ENCODE measurements at places on chromosomes 3 and 15. TPM values are rescaled to one million over a fixed set of nuclear protein-coding genes. Genes with fewer than 3 reads are reported as not detected.

DNA sequence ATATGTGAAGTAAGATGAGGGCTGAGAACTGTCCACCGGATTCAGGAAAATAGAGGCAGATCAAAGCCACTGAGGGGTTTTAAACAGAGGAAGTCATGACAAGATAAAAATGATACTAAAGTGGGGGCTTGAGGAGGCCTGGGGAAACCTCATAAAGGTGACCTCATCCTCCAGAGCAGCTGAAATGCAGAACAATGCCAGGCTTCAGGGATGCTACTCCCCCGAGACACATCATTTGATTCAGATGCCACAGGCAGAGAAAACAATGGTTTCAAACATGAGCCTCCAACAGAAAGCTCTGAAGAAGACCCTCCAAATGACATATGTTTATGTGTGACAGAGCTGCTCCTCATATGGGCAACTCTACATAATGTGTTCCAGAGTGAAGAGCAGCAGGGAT lies 6.4 kb downstream of the CFAP20DC start:
- DNase-seq, result no peak
- no peak overlapping the region for H3K27ac ChIP-seq
- no peaks in the 10 kb centered on the region for H3K27me3 ChIP-seq

PPM1L gene
- total RNA-seq, result 51.1 TPM

CLEC3B gene
- total RNA-seq, result 80.8 TPM

DNA sequence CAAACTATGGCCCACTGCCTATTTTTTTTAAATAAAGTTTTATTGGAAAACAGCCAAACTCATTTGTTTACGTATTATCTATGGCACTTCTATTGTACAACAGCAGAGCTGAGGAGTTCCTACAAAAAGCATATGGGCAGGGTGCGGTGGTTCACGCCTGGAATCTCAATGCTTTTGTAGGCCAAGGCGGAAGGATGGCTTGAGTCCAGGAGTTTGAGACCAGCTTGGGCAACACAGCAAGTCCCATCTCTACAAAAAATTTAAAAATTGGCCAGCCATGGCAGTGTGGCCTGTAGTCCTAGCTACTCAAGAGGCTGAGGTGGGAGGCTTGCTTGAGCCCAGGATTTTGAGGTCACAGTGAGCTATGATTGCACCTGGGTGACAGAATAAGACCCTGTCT lies 142.3 kb downstream of the RORA start:
- H3K36me3 ChIP-seq, result no peaks in the 10 kb centered on the region
- H3K4me1 ChIP-seq, result peaks cover 10% of the 10 kb centered on the region
- H3K27ac ChIP-seq, result no peak overlapping the region

FANCD2OS gene
- not detected for total RNA-seq

DNA sequence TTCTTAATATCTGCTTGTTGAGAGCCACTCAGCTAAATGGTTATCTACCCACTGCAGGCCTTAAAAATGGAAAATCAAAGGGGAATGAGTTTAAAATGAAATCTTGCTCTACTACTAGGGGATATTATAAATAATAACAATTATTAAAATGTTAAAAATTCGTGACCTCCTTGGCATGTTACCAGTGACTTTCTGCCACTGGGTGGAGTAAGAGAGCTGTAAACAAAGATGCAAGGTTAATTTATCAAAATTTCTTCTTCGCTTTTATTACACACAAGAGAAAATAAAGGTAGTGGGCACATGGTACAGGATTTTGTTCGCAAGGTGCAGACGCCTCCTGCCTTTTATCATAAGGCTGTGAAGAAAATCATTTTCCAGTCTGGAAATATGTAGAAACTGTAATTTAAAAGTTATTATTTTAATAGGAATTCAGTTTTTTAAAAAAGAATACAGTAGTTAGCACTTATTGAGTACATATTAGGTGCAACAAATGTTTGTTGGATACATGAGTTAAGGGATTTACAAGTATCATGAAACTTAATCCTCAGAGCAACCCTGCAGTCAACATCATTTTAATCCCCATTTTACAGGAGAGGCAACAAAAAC lies 272.6 kb downstream of the SUCLG2 start:
- H3K27ac ChIP-seq, result no peak overlapping the region
- H3K27me3 ChIP-seq, result no peaks in the 10 kb centered on the region
- no peak overlapping the region for H3K4me3 ChIP-seq

- no peaks in the 10 kb centered on the region for H3K27me3 ChIP-seq
- H3K36me3 ChIP-seq, result no peaks in the 10 kb centered on the region
- peaks cover 50% of the 10 kb centered on the region for H3K4me1 ChIP-seq
- no peak for DNase-seq
- no peak overlapping the region for H3K4me3 ChIP-seq
- H3K27ac ChIP-seq, result peak overlapping the region; percentile 67
Measured at GRCh38 chr3:15496341-15496664, 25.2 kb downstream of the COLQ start.

DNA sequence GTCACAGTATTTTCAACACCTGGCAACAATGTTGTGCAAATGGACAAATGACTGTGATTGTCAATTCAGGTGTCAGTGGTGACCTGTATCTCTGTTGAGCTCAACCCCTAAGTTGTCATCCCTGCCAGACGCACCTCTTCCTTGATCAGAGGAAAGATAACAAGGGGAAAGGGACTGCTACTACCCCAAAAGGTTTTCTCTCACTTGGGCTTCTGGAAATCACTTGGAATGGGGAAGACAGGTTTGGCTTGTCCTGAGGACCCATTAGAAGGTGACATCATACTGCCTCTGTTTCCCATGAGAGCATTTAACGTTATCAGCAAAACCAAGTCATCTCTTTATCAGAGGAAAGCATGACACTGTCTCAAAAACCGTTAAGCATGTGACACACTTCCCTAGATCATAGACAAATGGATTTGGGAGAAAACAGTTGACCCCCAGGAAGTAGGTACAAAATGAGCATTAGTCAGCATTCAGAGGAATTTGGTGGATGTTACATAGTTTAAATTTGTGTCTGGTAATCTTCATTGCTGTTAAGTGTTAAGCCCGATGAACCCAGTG lies 769.5 kb downstream of the GRM7 start:
- no peak for DNase-seq
- no peak overlapping the region for H3K27ac ChIP-seq
- H3K36me3 ChIP-seq, result no peaks in the 10 kb centered on the region
- no peak overlapping the region for H3K4me3 ChIP-seq
- H3K4me1 ChIP-seq, result no peaks in the 10 kb centered on the region

CTXN2 gene
- not detected for total RNA-seq

ERICH6 gene
- total RNA-seq, result 0.55 TPM

DNA sequence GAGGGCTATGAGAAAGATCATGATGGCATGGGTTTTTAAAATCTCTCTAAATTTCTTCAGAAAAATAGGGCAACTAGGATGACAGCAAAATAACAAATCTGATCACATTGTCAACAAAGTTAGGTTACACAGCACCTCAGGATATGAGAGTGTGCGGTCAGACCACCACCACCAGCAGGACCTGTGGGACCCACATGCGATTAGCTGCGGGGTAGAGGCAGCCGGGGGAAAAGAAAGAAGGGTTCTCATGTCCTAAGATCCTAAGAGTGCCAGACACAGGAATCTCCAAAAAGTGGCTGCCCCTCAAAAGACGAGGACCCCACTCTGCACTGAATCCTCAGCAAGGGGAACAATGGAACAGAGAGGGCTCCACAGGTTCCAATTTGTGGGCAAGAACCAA lies 15.6 kb downstream of the CHRNA3 start:
- no peaks in the 10 kb centered on the region for H3K36me3 ChIP-seq
- H3K27me3 ChIP-seq, result peaks cover 12% of the 10 kb centered on the region
- H3K4me1 ChIP-seq, result no peaks in the 10 kb centered on the region

PAK6 gene
- 8.2 TPM for total RNA-seq

FBXL2 gene
- total RNA-seq, result 1.5 TPM

GRM2 gene
- 0.41 TPM for total RNA-seq

GRCh38 chr3:72601060-72601459 lies 247.2 kb downstream of the SHQ1 start:
- H3K4me1 ChIP-seq, result peaks cover 6% of the 10 kb centered on the region
- no peaks in the 10 kb centered on the region for H3K36me3 ChIP-seq
- H3K27ac ChIP-seq, result no peak overlapping the region
- DNase-seq, result no peak

- H3K36me3 ChIP-seq, result no peaks in the 10 kb centered on the region
- H3K4me1 ChIP-seq, result no peaks in the 10 kb centered on the region
- H3K27ac ChIP-seq, result no peak overlapping the region
- H3K27me3 ChIP-seq, result no peaks in the 10 kb centered on the region
- DNase-seq, result no peak
Measured at GRCh38 chr3:177992993-177993970, 543.0 kb upstream of the KCNMB2 start.

DNA sequence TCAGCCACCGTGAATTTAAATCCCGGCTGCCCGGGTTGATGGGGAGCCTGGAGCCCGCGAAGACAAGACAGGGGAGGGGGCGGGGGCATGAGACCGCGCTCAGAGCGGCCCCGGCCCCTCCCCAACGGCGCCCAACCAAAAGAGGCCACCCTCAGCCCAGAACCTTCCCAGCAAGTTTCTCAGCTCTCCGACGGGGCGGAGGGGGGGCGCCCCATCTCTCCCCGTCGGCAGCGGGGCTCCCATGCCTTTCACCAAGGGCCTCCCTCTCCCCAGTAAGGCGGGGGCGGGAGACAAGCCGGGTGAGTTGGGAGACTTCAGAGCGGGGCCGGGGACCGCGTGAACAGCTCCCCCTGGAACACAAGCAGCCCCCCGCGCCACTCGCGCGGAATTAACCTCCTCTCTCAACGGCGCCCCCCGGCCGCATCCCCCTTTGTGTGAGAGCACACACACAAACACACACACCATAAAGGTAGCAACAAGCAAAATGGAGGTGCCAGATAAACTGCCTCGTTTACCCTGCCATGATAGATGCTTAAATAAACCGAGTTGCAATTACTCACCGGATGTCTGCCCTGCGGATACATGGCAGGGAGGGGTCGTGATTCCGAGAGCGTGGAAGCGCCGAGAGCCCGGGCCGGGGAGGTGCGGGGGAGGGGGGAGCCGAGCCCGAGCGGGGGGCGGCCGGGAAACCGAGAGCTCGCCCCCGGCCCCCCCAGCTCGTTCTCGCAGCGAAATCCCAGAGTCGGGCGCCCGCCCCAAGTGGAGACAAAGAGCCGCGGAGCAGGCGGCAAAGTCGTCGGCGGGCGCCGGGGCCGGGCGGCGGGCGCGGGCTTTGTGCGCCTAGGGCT lies 1.3 kb downstream of the TLE3 start:
- H3K4me1 ChIP-seq, result peaks cover 94% of the 10 kb centered on the region
- no peak for DNase-seq
- no peaks in the 10 kb centered on the region for H3K36me3 ChIP-seq

DNA sequence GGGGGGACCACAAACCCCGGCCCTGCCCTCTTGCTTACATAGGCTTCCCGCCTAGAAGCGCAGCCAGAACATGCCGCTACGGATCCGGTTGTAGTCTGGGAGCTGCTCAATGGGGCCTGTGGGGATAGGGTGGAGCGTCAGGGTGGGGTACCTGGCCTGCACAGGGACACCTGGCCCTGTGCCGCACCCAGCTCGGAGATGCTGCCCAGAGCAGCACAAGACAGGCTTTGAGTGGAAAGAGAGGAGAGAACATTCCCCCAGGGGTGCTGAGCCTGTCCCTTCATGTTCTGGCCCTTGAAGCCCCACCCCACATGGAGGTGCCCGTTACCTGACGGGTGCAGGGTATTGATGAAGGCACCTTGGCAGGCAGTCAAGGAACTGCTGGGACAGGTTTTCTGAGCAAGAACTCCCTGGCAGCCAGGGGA lies 4.0 kb upstream of the COL7A1 start:
- peaks cover 99% of the 10 kb centered on the region for H3K4me1 ChIP-seq
- peaks cover 7% of the 10 kb centered on the region for H3K27me3 ChIP-seq
- peaks cover 53% of the 10 kb centered on the region for H3K36me3 ChIP-seq
- DNase-seq, result no peak

CLDN16 gene
- not detected for total RNA-seq

GRCh38 chr3:16148783-16149182 lies 25.7 kb upstream of the GALNT15 start:
- H3K4me3 ChIP-seq, result no peak overlapping the region
- peaks cover 36% of the 10 kb centered on the region for H3K4me1 ChIP-seq
- no peaks in the 10 kb centered on the region for H3K36me3 ChIP-seq
- H3K27me3 ChIP-seq, result no peaks in the 10 kb centered on the region
- peak overlapping the region; percentile 75 for H3K27ac ChIP-seq

DNA sequence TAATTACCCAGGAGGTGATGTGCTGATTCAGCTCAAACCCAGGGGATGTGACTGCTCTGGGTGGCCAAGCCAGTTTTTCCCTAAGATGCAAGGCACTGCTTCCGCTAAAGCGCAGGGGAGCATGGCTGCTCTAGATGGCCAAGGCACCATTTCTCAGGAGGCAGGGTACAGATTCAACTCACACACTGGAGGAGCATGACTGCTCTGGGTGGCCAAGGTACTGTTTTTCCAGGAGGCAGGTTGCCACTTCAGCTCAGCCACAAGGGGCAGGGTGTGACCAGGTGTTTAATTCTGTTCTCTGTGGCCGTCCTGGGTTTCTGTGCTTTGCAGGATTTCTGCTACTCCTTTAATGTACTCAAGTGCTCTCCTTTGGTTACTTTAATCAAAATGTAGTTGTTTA lies 659.3 kb upstream of the ARRDC4 start:
- no peak overlapping the region for H3K27ac ChIP-seq
- no peaks in the 10 kb centered on the region for H3K4me1 ChIP-seq
- no peak overlapping the region for H3K4me3 ChIP-seq
- no peaks in the 10 kb centered on the region for H3K36me3 ChIP-seq
- no peak for DNase-seq

GUCA1C gene
- total RNA-seq, result 5.8 TPM

- no peak overlapping the region for H3K27ac ChIP-seq
- H3K36me3 ChIP-seq, result no peaks in the 10 kb centered on the region
- H3K4me1 ChIP-seq, result no peaks in the 10 kb centered on the region
- peaks cover 54% of the 10 kb centered on the region for H3K27me3 ChIP-seq
- no peak overlapping the region for H3K4me3 ChIP-seq
Measured at GRCh38 chr15:89506026-89506686, 9.8 kb upstream of the RHCG start.

ACOX2 gene
- total RNA-seq, result 37.2 TPM

DNA sequence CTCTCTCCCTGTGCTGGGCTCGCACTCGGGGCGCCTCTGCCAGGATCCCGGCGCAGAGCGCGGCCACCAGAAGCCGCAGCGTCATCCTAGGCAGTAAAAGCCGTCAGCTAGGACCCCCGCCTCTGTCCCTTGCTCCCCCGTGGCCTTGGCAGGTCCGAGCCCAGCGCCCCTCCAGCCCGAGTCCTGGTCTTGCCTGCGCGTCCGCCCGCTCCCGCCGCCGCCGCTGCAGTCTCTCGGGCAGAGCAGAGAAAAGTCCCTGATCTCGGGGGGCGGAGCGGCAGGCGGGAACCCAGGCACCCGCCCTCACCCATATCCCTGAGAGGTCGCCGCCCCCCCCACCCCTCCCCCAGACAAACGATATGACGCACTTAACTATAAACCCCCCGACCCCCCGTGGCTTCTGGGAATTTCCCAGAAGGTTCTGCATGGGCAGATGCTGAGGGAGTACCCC lies at the start of gene COL7A1:
Gene COL7A1 (minus strand): TSS at position 255 of the 451 bp plus-strand sequence. CDS start 170 bp downstream, at position 85.
- H3K27ac ChIP-seq, result peak within 1 kb of the TSS; percentile 95
- no peak for DNase-seq
- H3K27me3 ChIP-seq, result peaks cover 10% of the 10 kb centered on the region
- H3K4me3 ChIP-seq, result peak within 1 kb of the TSS; percentile 55
- peaks cover 59% of the 10 kb centered on the region for H3K4me1 ChIP-seq

Data from left ventricle myocardium inferior (tissue), 1 donor.